Stimulated activated CD4-positive, alpha-beta T cell treated with anti-CD3 and anti-CD28 coated beads, Interleukin-1b, Interleukin-23, amount 100 ng/mL, for 48 hours (primary cell): ENCODE measurements at places on chromosomes 3 and 15.

DNA sequence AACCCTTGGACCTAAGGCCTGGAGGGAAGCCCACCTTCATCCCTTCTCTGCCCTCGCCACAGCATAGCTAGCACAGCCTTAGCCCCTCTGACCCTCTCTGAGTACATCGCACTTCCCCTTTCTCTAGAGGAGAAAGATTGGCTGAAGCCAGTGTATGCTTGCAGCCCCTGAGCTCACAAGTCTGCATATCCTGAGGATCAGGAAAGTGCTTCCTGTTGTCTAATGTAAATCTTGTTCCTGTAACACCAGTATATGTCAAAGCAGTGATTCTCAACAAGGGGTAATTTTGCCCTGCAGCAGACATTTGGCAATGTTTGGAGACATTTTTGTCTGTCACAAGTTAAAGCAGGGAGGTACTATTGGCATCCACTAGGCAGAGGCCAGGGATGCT is 2.2 kb upstream of the PRKCD start:
- DNase-seq = no peak

DNA sequence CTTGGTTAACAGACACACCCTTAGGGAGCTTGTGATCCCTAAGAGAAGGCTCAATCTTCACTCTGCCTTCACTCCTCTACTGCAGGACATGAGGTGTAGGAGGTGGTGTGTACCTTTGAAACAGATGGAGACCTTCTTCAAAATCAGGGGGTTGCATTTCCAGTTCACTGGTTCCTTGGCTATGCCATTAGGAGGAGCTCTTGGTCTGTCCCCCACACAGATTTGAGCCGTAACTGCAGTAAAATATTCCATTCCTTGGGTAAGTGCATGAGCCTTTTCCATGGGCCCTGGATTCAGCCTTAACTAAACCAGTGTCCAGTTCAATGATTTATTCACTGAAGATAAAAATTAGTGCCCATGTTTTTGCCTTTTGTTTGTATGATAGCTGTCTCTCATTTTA is 144.6 kb downstream of the MCTP2 start:
- no peak for DNase-seq

GRCh38 chr3:60933824-60934223 is 317.4 kb downstream of the FHIT start:
- DNase-seq = no peak

DNA sequence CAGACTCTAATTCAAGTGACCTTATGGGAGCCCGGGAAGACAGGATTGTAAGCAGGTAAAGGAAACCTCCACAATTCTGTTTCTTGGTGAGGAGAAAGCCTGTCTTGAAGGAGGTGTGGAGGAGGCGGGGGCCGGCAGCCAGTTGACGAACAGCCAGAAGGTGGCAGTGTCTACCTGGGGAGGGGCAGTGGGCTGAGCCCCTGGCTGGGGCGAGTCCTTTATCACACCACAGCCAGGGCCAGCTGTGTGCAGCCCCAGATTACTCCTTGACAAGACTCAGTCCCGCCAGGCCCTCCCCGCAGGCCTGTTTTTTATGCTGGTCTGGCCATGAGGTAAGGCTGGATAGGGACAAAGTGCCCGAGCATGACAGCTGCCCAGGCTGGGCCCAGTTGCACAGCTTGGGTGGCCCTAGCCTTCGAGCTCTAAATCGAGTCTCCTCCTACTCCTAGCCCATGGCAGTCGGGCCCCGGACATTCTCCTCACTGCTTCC is 40.9 kb upstream of the IDH2 start:
- peak; percentile 76 for DNase-seq

GRCh38 chr3:99418209-99418635 is 220.2 kb upstream of the COL8A1 start:
- no peak for DNase-seq

DNA sequence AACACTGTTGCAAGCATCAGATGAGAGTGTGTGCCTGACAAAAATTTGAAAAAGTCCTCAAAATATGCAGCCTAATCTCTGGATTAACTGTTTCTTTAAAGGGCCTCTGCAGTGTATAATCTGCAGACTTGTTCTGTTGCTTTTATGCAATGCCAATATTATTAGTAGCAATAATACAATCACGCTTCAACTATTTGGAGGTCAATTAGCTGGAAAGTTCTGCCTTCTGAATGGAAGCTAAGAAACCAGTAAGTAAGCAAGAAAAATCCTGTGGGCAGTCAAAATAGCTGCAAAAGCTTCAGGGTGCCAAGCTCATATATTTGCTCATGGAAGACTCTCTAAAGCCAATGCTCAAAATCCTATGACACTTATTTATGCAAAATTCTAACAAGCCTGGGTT is 153.2 kb upstream of the NR2F2 start:
- DNase-seq = no peak

- no peak for DNase-seq
Observed at GRCh38 chr3:133113927-133114597, 75.9 kb downstream of the TMEM108 start.

- no peak for DNase-seq
Observed at GRCh38 chr15:99123713-99124451, 19.0 kb downstream of the SYNM start.

DNA sequence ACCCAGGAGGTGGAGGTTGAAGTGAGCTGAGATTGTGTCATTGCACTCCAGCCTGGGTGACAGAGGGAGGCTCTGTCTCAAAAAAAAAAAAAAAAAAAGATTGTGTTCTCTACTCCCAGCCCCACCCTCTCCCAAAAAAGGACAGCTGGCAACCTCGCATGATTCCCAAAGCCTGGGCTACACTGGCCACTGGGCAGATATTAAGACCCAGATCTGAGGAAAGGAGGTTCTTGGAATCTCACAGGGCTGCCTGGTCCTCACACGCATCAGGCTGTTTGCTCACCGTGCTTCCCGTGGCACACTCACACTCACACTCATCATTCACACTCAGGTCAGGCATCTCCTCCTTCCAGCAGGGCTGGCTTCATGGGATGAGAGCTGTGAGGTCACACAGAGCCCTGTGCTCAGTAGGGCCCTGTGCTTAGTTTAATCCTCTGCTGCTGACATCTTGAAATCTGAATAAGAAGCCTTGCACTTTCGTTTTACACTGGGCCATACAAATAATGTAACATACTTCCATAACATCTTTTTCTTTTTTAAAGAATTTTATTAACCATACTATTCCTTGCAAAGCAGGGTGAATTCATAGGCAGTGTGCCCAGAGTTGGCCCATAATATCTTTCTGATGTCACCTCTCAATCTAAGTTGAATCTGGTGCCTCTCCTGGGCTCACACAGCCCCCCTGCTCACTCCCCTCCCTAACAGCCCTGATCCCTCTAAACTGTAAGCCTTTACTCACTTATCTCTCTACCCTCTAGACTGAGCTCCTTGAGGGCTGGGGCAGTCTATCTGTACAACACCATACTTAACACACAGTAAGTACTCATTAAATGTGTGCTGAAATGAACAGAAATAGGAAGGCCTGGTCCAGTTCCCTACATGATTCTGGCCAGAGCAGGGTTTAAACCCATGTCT is 50.2 kb upstream of the C15orf39 start:
- DNase-seq = no peak

GRCh38 chr3:121821421-121822199 is 13.2 kb downstream of the IQCB1 start:
- DNase-seq = no peak
